ENCODE measurements at places on chromosomes 1 and 21.

- no peak for DNase-seq
Measured at GRCh38 chr1:94954263-94955220, 27.6 kb upstream of the CNN3 start.

- DNase-seq: no peak
Measured at GRCh38 chr1:35852241-35852640, 30.8 kb upstream of the AGO1 start.

GRCh38 chr1:956636-957035 lies 2.4 kb downstream of the NOC2L start:
- no peak for DNase-seq

DNA sequence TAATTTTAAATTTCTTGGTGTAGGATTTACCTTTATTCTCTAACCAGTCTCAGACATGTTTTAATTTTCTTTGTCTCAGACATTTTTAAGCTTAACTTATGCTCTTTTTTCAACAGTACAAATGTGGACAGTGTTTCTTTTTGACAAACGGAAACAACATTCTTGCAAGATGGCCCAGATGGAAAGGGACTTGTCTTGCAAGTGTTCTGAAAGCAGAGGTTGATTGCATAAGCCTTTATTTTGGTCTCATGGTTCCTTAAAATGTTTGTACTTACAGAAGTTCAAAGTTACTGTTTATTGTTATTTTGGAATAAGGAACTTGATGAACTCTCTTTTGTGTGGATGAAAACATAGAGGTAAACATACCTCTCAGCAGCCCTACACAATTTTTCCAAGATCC lies 22.9 kb downstream of the SMAP2 start:
- DNase-seq: no peak

DNA sequence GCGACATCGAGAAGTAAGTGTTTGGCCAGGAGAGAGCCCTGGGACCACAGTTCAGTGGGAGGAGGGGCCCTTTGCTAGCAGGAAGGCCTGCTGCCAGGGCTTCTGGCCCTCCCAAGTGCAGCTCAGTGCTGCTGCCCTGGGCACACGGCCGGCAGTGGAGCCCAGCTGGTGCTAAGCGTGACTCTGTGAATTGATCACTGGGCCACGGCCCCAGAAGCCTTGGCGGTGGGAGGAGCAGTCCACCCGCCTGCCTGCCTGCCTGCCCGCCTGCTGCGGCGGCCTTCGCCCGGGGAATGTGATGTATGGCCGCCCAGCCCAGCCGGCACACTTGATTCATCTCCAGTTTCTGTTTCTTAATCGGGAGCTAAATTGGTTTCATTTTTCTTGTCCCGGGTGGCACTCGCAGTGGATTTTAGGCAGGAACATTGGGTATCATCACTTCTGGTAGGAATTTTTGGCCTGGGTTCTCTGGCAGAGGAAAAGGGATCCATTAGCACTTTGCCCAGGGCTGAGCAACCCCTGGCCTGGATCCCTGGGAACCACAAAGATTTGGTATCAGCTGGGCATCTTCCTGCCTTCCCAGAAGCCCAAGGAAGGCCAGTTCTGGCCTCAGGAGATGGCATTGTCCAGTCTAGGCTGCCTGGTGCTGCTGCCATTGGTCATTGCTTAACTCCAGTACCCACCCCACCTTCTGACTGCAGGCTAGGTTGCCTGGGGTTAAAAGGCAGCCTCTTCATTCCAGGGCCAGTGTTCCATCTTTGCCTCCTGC lies 28.6 kb downstream of the TMEM53 start:
- DNase-seq: peak; percentile 82

- DNase-seq: peak; percentile 88
Measured at GRCh38 chr1:246724016-246724730, at the start of gene SCCPDH. Gene SCCPDH (plus strand): TSS chr1:246724409. CDS start chr1:246724423, 14 bp downstream.

DNA sequence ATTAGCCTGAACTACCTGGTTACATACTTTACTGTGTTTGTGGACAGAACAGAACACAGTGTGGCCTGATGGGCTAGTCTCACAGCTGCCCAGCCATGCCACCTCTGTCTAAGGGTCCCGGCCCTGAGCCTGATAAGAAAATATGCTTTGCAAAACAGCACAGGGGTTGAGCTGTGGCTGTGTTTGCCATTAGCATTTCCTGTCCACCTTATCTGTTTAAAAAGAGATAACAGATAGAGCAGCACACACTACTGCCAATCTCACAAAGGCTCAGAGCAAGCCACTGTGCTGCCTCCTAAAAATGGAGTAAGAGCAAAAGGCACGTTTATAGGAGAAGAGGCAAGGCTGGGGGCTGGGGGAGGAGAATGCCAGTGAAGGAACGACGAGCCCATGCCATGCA lies 95.0 kb downstream of the SUSD4 start:
- no peak for DNase-seq

GRCh38 chr1:225580238-225581099 lies 72.5 kb downstream of the ENAH start:
- no peak for DNase-seq

DNA sequence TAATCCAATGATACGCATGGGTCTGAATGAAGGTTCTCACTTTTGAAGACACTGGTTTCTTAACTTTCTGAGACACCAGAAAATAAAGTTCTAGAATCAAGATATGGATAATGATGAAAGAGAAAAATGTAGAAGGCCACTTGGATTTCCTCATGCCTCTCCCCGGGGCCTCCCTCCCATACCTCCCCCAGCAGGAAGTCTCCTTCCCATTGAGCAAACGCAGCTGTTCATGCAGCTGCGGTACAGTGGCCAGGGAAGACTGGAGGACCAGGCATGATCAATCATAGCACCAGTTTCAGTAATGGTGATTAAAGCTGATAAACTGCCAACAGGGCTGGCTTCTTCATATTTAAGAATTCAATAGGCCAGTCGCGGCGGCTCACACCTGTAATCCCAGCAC lies 10.9 kb upstream of the UBR4 start:
- no peak for DNase-seq

DNA sequence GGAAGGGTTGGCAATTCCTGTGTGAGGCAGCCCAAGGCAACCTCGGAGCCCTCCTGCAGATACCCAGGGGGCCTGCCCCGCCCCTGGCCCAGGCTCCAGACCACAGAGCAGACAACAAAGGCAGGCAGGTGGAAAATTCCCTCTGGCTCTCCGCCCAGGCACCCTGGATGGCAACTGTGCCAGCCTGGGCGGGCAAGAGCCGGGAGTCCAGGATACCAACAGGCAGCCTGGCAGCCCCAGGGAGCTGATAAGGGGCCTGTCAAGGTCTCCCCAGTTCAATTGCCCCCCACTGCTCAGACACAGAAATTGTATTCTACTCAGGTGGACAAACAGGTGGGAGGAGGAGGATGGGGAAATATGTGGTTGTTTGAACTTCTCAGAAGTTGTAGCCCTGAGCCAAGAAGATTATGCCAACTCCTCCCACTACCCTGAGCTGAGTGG lies 15.4 kb upstream of the GPR37L1 start:
- no peak for DNase-seq

DNA sequence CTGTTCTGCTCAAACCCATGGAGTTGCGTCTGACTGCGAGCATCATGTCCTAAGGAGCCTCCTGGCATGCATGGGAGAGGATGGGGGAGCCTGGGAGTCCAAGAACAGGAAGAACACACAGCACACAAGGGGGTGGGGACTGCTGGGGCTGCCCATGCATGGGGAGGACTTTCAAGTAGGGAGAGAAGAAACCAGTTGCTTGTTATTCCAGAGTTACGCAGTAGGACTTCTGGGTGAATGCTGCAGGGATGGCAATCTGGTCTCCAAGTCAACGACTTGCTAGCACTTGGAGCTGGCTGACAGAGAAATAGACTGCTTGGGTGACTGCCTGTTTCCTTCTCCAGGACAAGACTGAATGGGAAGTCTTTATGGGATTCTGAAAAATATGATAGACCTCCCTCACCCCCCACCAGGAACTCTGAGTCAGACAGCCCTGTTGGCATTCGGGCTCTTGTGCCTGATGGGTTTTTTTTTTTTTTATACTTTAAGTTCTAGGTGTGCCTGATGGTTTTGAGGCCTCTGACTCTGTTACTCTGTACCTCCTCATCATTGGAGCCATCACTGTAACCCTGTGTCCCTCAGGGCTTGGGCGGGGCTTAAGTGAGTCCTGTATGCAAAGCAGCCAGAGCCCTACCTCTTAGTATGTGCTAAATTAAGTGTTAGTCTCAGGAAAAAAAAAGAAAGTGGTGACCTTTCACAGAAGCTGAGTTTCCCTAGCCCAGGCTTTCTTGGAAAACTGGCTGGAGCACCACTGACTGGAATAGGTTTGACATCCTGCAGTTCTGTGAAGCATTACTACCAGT lies 30.3 kb downstream of the MAP3K21 start:
- DNase-seq: no peak

DNA sequence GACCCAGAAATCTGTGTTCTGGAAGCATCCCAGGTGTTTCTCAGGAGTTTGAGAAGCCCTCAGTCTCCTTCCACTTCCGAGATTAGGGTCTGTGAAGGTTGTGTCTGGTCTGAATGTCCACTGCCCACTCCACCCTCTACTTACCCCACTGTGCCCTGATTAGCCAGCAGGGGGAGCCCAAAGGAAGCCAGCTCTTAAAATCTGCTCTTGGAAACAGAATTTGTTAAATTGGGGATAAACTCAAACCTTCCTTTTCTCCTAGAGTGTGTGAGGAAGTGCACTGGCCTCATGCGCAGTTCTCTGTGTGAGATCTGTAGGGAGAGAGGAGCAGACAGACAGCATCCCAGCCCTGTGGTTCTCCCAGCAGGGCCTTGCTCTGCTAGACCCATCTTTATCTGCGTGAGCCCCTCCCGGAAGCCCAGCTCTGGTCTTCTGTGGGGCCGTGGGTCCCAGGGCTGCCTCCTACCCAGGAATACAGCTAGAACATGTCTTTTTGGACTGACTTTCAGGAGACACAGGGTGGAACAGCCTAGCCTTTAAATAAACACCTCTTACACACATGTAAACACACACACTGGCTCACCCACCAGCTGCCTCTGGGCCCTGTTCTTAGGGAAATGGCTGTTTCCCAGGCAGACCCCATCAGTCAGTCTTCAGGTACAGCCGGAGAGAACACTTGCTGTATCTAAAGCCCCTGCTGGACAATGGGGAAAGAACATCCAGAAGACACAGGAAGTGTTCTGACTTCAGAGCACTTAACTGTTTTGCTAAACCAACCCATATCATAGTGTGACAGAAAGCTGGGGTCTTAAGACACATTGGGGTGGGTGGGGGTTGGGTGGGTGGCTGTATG lies 52.2 kb downstream of the SMYD2 start:
- peak; percentile 77 for DNase-seq

GRCh38 chr1:35644204-35644603 lies 2.9 kb upstream of the PSMB2 start:
- no peak for DNase-seq

GRCh38 chr1:168081373-168082007 lies 55.2 kb downstream of the GPR161 start:
- DNase-seq: no peak

DNA sequence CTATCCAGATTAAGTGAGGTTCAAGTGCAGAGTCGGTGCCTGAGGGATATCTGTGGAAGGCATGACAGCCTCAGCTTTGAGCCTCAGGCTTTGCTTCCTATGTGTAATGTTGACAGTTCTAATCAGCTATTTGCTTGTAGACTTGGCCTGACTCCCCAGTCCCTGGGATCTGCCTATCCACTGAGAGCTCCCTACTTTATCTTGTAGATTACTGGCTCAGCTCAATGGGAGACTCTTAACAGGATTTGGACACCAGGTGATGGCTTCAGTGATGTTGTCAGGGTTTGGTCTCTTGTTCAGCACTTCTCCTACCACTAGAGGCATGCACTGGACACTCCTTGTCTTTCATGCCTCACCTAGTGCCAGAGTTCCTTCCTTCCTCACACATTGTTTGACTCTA lies 126.6 kb upstream of the BEND5 start:
- DNase-seq: no peak

GRCh38 chr1:228270032-228270431 lies 62.2 kb downstream of the OBSCN start:
- peak; percentile 1 for DNase-seq

GRCh38 chr1:215889871-215890270 lies 322.8 kb downstream of the KCTD3 start:
- DNase-seq: no peak

GRCh38 chr21:20330652-20331051 lies 667.6 kb upstream of the NCAM2 start:
- DNase-seq: no peak

DNA sequence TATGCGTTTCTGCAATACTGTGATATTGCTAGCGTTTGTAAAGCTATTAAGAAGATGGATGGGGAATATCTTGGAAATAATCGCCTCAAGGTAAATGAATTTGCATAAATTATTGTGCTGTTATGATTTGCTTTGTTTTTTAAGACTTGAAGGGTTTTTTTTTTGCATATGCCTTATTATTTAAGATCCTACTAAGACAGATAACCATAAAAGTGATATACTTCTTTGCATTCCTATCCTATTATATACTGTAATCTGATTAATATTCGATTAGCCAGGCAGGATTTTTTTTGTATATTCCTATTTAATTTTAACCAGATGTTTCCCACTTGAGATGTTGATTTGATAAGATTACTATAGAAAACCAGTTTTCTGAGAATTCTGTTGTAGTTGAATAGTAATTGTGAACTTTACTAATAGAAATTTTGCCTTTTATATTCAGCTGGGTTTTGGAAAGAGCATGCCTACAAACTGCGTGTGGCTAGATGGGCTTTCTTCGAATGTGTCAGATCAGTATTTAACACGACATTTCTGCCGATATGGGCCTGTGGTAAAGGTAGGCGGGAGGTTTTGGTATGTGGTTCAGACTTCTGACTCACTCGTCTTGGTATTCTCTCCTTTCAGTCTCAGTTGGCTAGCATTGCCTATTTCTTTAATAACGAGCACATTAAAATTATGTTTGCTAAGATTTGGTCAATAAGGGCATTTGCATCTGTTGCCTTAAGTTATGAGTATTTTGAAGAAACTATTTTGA lies 56.8 kb downstream of the ZBTB17 start:
- DNase-seq: no peak

GRCh38 chr1:39625462-39626273 lies 13.8 kb downstream of the HEYL start:
- no peak for DNase-seq

DNA sequence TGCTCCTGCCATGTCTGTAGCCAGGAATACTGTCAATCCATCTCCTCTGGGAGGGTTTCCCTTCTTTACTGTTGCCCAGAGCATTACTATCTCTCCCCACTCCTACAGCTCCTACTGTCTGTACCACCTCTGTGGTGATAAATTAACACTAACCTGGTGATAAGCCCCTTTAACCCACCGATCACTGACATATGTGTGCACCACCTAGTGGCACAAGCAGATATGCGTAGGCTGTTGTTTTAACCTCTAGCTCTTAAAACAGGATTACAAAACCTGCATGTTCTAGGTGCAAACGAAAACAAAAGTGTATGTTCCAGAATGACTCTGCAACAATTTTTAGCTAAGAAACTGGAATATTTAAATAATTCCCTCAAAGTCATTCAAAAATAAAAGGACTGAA lies 93.9 kb upstream of the BEND5 start:
- no peak for DNase-seq

- DNase-seq: no peak
Measured at GRCh38 chr1:7632681-7633080, 138.4 kb upstream of the VAMP3 start.

- DNase-seq: no peak
Measured at GRCh38 chr1:87878873-87879272, 550.2 kb downstream of the LMO4 start.

- no peak for DNase-seq
Measured at GRCh38 chr1:235410467-235410866, 43.2 kb downstream of the TBCE start.
